Left lung (tissue), 14 donors: ENCODE measurements at places on chromosomes 3 and 15.

DNA sequence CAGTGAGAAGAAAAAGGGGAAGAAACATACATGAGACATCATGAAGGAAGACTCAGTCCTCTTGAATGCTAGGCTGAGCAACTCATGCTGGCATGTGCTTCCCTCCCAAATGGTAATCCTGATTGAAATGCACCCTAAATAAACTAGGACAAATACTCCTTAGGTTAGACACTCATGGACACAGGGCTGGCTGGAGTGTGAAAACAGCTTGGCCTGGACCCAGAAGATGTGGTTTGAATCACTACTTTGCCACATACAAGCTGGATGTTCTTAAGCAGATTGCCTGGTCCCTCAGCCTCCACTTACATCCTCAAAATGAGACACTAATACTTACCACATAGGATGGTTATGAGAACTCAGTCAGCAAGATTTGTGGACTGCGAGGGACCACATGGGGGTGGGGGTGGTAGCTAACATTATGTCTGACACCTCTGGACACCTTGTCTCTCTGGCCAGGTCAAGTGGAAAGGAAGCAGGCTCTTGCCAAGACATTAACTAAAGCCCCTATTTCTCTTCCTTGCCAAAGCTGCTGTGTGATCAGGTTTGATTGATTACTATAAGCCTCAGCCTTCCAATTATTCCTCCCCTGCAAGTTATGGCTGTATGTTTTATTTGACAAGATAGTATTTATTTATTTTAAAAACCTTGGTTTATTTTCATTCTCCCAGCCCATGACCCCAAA, 138.9 kb upstream of the SLC7A14 start:
- H3K4me1 ChIP-seq: no peaks in the 10 kb centered on the region
- H3K36me3 ChIP-seq: no peaks in the 10 kb centered on the region
- DNase-seq: peak; percentile 37
- H3K4me3 ChIP-seq: no peak overlapping the region
- H3K27ac ChIP-seq: no peak overlapping the region

GRCh38 chr3:28198161-28198560, 43.3 kb upstream of the CMC1 start:
- no peak for DNase-seq
- H3K4me3 ChIP-seq: no peak overlapping the region
- H3K4me1 ChIP-seq: no peaks in the 10 kb centered on the region

DNA sequence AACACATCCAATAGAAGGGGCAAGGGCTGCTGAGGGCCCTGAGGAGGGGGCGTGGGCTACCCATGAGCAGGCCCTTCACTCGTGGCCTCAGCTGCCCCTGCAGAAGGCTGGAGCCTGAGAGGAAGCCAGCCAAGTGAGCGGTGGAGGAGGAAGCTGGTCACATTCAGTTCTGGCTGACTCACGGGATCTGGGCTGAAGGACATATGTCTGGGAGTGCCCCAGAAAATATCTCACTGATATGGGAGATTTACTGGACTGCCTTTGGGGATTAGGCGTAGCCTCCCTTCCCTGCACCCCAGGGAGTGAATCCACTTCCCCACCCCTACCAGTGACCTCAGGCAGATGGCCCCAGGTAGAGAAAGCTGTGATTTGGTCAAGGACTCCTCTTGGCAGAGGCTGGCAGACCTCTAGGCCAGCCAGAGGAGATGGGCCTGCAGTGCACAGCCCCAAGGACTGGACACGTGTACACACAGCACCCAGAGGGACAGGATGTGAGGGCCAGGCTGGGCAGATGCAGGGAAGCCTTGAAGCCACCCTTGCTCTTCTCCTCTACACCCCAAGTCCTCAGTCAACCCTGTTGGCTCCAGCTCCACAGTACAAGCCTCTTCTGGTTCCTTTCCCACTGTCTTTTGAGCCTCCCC, 14.2 kb upstream of the ANKDD1A start:
- H3K4me1 ChIP-seq: peaks cover 79% of the 10 kb centered on the region
- H3K4me3 ChIP-seq: no peak overlapping the region
- no peaks in the 10 kb centered on the region for H3K27me3 ChIP-seq
- peak; percentile 89 for DNase-seq
- peak overlapping the region; percentile 99 for H3K27ac ChIP-seq
- no peaks in the 10 kb centered on the region for H3K36me3 ChIP-seq

GRCh38 chr3:14188041-14188754, 9.6 kb downstream of the LSM3 start:
- no peaks in the 10 kb centered on the region for H3K4me1 ChIP-seq
- DNase-seq: no peak
- no peaks in the 10 kb centered on the region for H3K27me3 ChIP-seq
- H3K27ac ChIP-seq: no peak overlapping the region

DNA sequence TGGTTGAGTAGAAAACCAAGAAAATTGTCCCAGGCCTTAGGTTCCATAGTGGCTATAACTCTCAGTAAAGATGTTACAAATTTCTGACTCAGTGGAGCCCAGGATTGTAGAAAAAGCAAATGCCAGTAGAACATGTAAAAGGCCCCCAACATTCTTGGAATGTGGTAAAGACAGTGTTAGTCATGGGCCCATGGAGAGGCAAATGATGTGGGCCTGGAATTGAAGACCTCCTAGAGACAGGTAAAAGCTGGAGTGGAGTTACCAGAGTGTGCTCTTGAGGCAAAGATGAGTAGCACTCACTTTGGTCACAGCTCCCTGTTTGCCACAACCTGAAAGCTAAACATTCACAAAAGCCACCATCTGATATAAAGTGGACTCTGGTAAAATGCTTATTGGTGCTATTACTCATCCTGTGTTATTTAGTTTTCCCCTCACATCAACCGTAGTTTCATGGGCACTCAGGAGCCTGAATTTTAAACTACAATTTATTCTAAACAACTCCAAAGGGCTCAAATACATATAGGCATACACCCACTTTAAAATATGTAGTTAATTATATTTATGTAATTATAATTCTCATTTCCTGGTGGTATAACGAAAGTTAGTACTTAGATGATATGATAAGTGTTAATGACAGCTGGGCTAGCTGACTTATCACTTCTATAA, 359.6 kb upstream of the NECTIN3 start:
- H3K4me3 ChIP-seq: no peak overlapping the region
- H3K4me1 ChIP-seq: no peaks in the 10 kb centered on the region
- no peaks in the 10 kb centered on the region for H3K27me3 ChIP-seq

DNA sequence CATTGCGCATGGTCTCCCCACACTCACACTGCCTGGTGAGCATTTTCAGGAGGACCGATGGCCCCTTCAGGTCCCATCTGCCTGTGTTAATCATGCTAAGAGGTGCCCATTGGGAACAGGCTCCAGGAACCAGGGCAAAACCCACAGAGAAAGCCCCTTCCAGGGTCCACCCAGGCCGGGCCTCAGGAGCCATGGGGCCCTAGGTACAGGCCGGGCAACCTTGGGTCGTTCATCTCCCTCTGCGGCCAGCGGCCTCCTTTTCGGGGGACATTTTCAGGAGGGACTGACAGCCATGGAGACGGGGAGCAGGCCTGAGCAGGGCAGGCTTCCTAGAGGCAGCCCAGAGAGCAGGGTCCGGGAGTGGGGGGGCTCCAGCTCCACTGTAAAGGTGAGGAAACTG, 68.0 kb upstream of the TAMM41 start:
- no peaks in the 10 kb centered on the region for H3K27me3 ChIP-seq
- no peak overlapping the region for H3K4me3 ChIP-seq
- H3K36me3 ChIP-seq: no peaks in the 10 kb centered on the region
- H3K4me1 ChIP-seq: no peaks in the 10 kb centered on the region

GRCh38 chr3:50172626-50173220, 17.6 kb downstream of the SEMA3F start:
- no peak overlapping the region for H3K27ac ChIP-seq
- no peaks in the 10 kb centered on the region for H3K27me3 ChIP-seq
- H3K4me3 ChIP-seq: no peak overlapping the region
- no peak for DNase-seq
- peaks cover 6% of the 10 kb centered on the region for H3K36me3 ChIP-seq
- H3K4me1 ChIP-seq: peaks cover 45% of the 10 kb centered on the region

- no peaks in the 10 kb centered on the region for H3K27me3 ChIP-seq
- H3K4me3 ChIP-seq: no peak overlapping the region
- no peak overlapping the region for H3K27ac ChIP-seq
- peaks cover 7% of the 10 kb centered on the region for H3K4me1 ChIP-seq
- H3K36me3 ChIP-seq: no peaks in the 10 kb centered on the region
Observed at GRCh38 chr3:183116025-183116614, 16.8 kb upstream of the MCCC1 start.

DNA sequence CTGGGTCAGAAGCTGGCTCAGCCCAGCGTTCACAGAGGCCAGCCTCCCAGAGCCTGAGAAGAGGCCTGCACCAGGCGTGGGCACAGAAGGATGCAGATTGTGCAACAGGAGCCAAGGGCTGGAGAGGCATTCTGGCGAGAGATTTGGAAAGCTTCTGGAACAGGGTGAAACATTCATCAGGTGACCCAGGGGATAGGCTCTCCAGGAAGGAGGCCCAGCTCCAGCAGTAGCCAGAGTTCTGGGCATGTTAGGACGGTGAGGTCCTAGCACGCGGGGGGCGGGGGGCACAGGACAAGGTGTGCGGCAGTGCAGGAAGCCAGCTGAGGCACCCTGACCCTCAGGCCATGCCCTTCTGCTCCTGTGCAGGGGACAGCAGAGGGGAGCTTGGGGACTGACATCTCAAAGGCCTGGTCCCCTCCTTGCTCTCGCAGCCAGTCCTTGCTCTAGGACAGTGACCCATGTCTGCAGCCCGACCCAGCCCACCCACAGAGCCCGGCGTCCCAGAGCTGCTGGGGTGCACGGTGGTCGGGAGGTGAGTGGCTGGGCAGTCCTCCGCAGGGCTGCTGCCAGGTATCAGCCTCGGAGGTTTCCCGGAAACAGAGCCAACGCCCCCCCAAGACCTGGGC, 111.7 kb upstream of the KLF13 start:
- H3K27me3 ChIP-seq: no peaks in the 10 kb centered on the region
- DNase-seq: peak; percentile 88
- peak overlapping the region; percentile 98 for H3K27ac ChIP-seq
- H3K36me3 ChIP-seq: no peaks in the 10 kb centered on the region

- H3K27me3 ChIP-seq: no peaks in the 10 kb centered on the region
- peak overlapping the region; percentile 51 for H3K27ac ChIP-seq
- no peaks in the 10 kb centered on the region for H3K36me3 ChIP-seq
- H3K4me1 ChIP-seq: peaks cover 34% of the 10 kb centered on the region
Observed at GRCh38 chr3:42519568-42519962, 17.1 kb downstream of the VIPR1 start.

- H3K36me3 ChIP-seq: no peaks in the 10 kb centered on the region
- no peak overlapping the region for H3K27ac ChIP-seq
- no peaks in the 10 kb centered on the region for H3K4me1 ChIP-seq
Observed at GRCh38 chr3:168933614-168934013, 729.9 kb downstream of the MECOM start.

GRCh38 chr15:88106074-88106473, 150.5 kb downstream of the NTRK3 start:
- no peak overlapping the region for H3K4me3 ChIP-seq
- H3K27ac ChIP-seq: no peak overlapping the region
- no peaks in the 10 kb centered on the region for H3K27me3 ChIP-seq
- no peak for DNase-seq

DNA sequence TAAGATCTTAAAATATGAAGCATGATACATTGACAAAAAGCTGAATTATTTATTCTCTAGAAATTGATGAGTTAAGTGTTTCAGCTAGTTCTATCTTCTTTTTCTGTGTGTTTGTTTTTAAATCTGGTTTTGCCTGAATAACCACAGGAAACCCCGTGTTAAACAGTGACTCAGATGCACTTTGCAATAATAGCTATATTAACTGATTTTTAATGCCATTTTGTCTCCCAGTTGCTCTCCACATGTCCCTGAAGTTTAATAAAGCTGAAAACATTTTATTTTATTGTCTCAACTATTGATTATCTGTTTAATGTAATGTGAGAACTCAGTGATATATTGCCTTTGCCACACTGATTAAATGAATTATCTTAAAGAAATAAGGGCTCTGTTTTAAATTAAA, 42.8 kb upstream of the ROBO1 start:
- H3K36me3 ChIP-seq: no peaks in the 10 kb centered on the region
- no peaks in the 10 kb centered on the region for H3K4me1 ChIP-seq
- no peaks in the 10 kb centered on the region for H3K27me3 ChIP-seq
- no peak overlapping the region for H3K27ac ChIP-seq
- H3K4me3 ChIP-seq: no peak overlapping the region

GRCh38 chr15:55514414-55514850, 6.4 kb upstream of the DNAAF4 start:
- no peaks in the 10 kb centered on the region for H3K27me3 ChIP-seq
- DNase-seq: peak; percentile 77
- H3K4me1 ChIP-seq: no peaks in the 10 kb centered on the region
- peak overlapping the region; percentile 31 for H3K4me3 ChIP-seq

DNA sequence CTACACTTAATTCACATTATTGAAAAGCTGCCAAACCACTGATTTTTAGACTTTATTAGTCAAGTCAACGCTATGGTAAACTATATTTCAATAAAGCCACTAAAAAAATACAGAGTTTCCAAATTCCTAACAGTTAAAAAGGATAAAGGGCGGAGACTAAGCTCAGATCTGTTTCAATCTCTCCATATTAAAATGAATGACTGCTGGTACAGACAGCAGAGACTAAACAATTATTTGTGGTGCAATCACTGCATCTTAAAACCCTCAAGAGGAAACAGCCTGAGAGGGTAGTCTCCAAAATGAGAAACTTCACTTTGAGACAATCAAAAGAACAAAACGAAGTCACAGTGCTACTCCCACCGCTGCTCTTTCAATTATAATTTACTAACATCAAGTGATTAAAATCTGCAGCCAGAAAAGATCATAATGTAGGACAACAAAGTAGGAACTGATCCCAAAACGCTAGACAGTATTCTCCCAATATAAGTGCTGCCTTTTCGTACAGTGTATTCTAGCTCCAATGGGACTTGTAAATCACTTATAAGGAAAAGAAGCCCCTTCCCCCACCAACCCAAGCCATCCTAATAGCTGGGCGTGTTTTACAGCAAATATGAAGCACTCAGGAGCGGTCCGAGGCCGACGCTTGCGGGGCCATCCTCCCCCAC, 1.2 kb downstream of the UBP1 start:
- peaks cover 58% of the 10 kb centered on the region for H3K4me1 ChIP-seq
- H3K27me3 ChIP-seq: no peaks in the 10 kb centered on the region
- no peak for DNase-seq
- peak overlapping the region; percentile 79 for H3K4me3 ChIP-seq

DNA sequence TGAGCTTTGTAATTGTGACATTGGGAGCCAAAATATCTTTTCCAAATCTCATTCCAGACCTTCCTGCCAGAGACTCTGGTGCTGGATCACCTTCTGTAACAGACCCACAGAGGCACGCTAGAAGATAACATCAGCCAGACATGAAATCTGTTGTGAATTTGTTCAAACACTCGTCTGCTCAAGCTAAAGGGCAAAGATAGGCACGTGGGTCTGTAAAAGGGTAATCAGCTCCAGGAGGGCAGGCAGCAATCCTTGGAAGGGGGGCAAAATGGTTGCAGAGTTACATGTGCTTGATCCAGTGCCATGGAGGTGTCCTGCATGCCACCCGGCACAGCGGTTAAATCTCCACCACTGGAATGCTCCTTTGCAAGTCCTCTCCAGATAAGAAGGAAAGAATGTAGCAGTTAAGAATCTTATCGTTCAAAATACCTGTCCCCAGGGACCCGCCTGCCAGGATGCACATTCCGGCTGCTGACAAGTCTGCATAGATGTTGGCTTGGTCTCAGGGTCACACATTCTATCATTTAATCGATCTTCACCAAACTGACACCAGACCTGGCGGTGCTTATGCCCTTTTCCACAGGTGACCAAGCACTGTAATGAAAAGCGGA, 74.8 kb downstream of the ADAMTS9 start:
- H3K4me1 ChIP-seq: no peaks in the 10 kb centered on the region
- H3K27me3 ChIP-seq: no peaks in the 10 kb centered on the region
- H3K36me3 ChIP-seq: no peaks in the 10 kb centered on the region

- H3K27ac ChIP-seq: no peak overlapping the region
- H3K4me3 ChIP-seq: no peak overlapping the region
- no peaks in the 10 kb centered on the region for H3K27me3 ChIP-seq
- H3K4me1 ChIP-seq: no peaks in the 10 kb centered on the region
Observed at GRCh38 chr3:14295801-14296200, 106.6 kb upstream of the SLC6A6 start.
